Osteocyte (in vitro differentiated cells): ENCODE measurements at places on chromosomes 16 and 17. TPM values are rescaled to one million over a fixed set of nuclear protein-coding genes. Genes with fewer than 3 reads are reported as not detected.

- DNase-seq = no peak
- H3K27me3 ChIP-seq = no peaks in the 10 kb centered on the region
- H3K27ac ChIP-seq = no peak overlapping the region
- H3K4me1 ChIP-seq = no peaks in the 10 kb centered on the region
Measured at GRCh38 chr17:60224064-60224463, 74.3 kb downstream of the CA4 start.

GRCh38 chr16:79008869-79009179 lies 591.7 kb downstream of the MAF start:
- no peak for DNase-seq
- H3K27me3 ChIP-seq = peaks cover 3% of the 10 kb centered on the region
- no peaks in the 10 kb centered on the region for H3K4me1 ChIP-seq

- DNase-seq = no peak
- no peak overlapping the region for H3K27ac ChIP-seq
- no peak overlapping the region for H3K4me3 ChIP-seq
- H3K4me1 ChIP-seq = peaks cover 14% of the 10 kb centered on the region
- no peaks in the 10 kb centered on the region for H3K27me3 ChIP-seq
- no peaks in the 10 kb centered on the region for H3K36me3 ChIP-seq
Measured at GRCh38 chr17:68351395-68351794, 60.1 kb downstream of the ARSG start.

DNA sequence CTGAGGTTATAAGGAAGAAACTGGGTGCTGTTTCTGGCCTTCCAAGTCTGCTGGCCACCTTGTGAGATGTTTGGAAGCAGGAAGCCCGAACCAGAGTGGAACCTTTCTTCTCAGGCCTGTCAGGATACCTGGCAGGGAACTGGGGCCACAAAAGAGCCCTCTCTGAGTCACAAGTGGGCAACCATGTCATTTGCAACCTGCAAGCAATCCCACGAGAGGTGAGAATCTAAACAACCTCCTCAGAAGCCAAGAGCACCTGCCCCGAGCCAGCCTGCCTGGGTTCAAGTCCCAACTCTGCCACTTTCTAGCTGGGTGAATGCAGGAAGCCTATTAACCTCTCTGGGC lies 3.3 kb downstream of the COTL1 start:
- no peaks in the 10 kb centered on the region for H3K27me3 ChIP-seq
- peaks cover 4% of the 10 kb centered on the region for H3K36me3 ChIP-seq
- H3K27ac ChIP-seq = no peak overlapping the region
- H3K4me1 ChIP-seq = peaks cover 57% of the 10 kb centered on the region

GRCh38 chr17:19261426-19261825 lies 24.3 kb downstream of the EPN2 start:
- no peaks in the 10 kb centered on the region for H3K27me3 ChIP-seq
- DNase-seq = no peak
- peaks cover 61% of the 10 kb centered on the region for H3K4me1 ChIP-seq
- H3K27ac ChIP-seq = peak overlapping the region; percentile 33

GRCh38 chr16:31213877-31214707 lies at the start of gene TRIM72:
TSS of gene TRIM72 (plus strand) at chr16:31214119. CDS start at chr16:31214739, 620 bp downstream.
- H3K36me3 ChIP-seq = no peaks in the 10 kb centered on the region
- no peak within 1 kb of the TSS for H3K27ac ChIP-seq
- DNase-seq = no peak
- peak within 1 kb of the TSS; percentile 68 for H3K4me3 ChIP-seq

TBC1D26 gene
- 0.21 and 0.78 TPM in 2 replicates for total RNA-seq
